ENCODE measurements at places on chromosomes 1 and 21.

DNA sequence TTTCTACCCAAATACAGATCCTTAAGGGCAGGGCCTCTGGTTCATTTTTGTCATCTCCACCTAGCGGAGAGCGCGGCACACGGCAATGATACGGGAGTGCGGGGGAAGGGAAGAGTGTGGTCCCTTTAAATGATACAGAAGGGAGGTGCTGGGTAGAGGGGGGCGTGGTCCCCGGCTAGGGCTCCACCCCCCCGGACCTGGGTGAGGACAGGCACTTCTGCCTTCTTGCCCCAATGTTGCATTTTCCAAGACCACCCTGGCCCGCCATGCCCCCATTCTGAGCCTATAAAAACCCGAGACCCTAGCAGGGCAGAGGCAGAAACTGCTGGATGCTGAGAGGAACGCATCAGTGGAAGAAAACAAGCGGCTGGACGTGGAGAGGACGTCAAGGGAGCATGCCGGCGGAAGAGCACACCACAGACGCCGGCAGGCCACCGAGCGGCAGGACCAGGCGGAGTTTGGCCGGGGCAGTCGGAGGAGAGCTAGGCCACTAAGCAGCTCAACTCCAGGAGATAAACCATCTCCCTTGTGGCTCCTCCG lies 30.0 kb downstream of the LRRC3 start:
- DNase-seq: peak; percentile 40

DNA sequence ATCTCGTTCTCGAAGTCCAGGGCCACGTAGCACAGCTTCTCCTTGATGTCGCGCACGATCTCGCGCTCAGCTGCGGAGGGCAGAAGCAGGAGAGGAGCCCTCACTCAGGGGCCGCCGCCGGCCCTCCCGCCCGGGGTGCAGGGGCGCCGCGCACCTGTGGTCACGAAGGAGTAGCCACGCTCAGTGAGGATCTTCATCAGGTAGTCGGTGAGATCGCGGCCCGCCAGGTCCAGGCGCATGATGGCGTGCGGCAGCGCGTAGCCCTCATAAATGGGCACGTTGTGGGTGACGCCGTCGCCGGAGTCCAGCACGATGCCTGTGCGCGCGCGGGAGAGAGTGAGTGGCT lies 1.8 kb downstream of the ACTA1 start:
- DNase-seq: no peak

- peak; percentile 27 for DNase-seq
Measured at GRCh38 chr1:112954945-112955772, 837 bp downstream of the SLC16A1 start.

DNA sequence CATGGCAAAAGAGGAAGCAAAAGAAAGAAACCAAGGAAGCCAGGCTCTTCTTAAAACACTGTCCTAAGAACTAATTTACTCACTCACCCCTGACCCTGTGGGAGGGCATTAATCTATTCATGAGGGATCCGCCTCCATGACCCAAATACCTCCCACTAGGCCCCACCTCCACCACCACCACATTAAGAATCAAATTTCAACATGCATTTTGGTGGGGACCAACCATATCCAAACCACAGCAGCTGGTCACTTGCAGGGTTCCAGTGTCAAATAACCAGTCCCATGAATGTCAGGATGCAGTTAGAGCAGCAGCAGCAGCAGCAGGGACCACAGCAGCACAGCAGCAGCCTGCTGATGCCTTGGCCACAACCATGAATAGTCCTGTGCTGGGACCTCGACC lies 83.8 kb downstream of the ZC3H11B start:
- DNase-seq: no peak

DNA sequence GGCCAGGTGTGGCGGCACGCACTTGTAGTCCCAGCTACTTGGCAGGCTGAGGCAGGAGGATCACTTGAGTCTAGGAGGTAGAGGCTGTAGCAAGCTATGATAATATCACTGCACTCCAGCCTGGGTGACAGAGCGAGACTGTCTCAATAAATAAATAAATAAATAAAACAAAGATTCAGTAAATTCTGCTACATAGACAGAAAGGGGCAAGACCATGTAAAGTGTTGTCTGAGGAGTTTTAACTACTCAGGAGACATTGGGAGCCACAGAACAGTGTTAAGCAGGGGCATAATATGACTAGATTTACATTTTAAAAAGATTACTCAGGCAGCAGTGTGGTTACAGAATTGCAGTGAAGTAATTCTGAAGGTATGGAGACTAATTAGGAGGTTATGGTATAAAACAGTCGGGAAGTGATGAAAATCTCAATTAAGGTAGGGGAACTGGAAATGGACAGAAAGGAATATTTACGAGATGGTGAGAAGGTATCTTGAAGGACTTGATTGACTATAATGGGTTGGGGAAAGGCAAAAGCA lies 94.7 kb downstream of the ATP1B1 start:
- DNase-seq: no peak

DNA sequence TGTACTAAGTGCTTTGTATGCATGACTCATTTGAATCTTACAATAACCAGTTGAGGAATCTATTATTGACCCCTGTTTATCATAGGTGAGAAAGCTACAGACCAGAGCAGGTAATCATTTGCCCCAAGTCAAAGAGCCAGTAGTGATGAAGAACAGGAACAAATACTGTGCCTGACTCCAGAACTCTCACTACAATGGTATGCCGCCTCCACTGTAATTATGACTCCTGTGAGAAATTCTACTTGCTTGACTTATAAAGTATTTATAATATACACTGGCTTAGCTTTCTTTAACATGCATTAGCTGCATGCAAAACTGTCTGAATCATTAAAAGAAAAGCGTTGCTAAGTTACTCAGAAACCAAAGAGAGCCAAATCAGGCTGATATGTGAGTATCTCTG lies 92.6 kb downstream of the ZNF281 start:
- DNase-seq: no peak

DNA sequence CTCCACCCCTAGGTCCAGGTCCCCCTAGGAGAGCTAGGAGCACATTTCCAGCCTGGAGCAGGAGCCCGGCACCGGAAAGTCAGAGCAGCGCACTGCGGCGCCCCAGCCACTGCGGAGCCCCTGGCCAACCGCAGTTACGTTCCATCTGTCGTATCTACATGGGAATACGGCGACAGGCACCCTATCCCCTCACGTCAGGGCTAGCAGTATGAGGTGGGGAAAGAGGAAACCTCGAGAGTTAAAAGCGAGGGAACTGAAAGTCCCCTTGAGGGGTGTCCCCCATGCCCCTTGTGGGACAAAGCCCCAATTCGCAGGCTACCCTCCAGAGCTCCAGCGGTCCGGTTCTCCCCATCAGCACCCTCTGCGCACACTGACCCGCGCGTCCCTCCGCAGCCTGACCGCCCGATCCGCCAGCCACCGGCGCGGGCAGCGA lies 995 bp downstream of the COLGALT2 start:
- no peak for DNase-seq

DNA sequence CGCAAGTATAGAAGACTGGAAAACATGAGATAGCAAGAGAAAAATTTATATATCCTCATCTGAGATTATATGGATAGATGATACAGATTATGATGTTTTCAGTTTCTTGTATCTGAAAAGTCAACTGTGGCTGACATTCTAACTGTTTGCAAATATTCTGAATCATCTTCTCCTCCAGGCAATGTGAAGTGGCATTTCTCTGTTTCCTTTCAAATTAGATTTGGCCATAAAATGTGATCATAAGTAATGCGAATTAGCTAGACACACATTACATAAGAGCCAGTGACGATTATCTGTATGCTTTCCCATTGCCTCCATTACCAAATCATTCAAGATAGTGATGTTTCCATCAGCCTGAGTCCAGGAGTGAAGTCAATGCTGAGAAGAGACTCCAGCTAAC lies 265.2 kb downstream of the BRINP3 start:
- no peak for DNase-seq

- DNase-seq: no peak
Measured at GRCh38 chr1:235976490-235976889, 88.4 kb downstream of the NID1 start.

- no peak for DNase-seq
Measured at GRCh38 chr1:39216771-39217170, 12.3 kb downstream of the MACF1 start.

- DNase-seq: no peak
Measured at GRCh38 chr1:45843474-45843905, 40.1 kb downstream of the MAST2 start.
